Large intestine (tissue), 12 donors: ENCODE measurements at places on chromosomes 7 and 10. TPM values are rescaled to one million over a fixed set of nuclear protein-coding genes. Genes with fewer than 3 reads are reported as not detected.

- DNase-seq: no peak
These were observed 65.1 kb downstream of the SFMBT2 start for GRCh38 chr10:7345717-7346116.

GRCh38 chr7:14233868-14234369, 244.5 kb upstream of the ETV1 start:
- DNase-seq: no peak

DNA sequence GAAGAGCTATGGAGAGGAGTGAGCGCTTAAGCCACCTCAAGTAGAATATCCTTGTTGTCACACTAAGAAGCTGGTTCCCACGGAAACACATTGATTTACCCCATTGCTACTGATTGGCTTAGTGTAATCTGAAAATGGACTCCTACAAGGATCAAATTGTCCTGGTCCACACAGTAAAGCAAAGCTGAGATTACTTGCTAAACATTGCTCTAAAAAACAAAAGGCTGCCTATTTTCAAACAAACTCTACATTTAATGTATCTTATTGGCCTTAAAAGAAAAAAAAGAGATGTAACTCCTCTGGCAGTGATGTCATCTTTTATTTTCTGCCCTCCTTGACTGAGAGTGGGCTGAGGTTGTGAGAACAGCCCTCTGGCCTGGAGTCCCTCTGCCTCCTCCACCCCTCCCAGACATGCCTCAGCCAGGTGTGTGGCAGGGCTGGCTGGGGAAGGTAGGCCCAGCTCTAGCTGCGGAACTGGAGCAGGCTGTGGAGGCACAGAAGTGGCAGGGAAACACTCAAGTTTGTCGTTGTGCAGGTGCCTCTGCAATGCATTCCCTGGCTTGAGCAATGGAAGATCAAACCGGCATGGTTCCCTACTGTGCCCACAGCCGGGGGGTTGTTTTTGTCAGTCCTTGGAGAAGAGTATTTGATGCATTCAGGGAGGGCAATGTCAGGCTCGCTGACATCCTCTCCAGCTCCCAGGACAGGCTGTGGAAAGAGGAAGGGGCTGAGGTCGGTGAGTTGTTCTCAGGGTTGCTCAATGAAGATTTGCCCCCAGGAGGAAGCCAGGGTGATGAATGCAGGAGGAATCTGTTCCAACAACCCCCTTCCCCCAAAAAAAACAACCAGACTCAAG, 9.1 kb downstream of the KLF6 start:
- peak; percentile 35 for DNase-seq

GRCh38 chr10:98013776-98014175, 16.6 kb downstream of the CRTAC1 start:
- no peak for DNase-seq

- DNase-seq: peak; percentile 58
These were observed 232.6 kb upstream of the AUTS2 start for GRCh38 chr7:69365651-69366192.

DNA sequence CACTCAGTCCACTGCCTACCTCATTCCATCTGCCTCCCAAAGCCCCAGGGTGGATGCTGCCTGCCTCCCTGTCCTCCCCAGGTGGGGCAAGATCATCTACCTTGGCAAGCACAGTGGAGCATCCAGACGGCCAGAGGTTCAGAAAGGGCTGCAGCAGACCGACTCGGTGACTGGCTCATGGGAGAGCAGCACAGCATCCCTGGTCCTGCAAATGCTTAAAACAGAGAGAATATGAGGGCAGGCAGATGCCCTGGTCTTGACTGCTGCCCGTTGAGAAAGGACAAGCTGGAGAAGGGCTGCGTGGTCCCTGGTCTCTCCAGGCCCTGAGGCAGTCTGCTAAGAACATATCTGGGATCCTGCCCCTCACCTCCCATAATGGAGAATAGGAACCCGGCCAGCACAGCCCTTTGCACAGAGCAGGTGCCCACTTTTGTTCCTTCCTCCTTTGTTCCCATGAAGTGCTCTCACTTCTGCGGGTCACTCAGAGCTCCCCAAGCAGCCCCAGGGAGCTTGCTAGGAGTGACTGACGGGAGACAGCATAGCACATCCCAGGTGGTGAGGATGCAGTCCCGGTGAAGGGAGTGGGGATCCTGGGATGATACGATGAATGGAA, 1.4 kb downstream of the HPS1 start:
- DNase-seq: no peak

Gene CFAP43
- 5.6 TPM for polyA plus RNA-seq

- DNase-seq: no peak
These were observed 717.1 kb downstream of the GRID1 start for GRCh38 chr10:85649461-85649860.

Gene SYT15
- polyA plus RNA-seq: 2.5 TPM

DNA sequence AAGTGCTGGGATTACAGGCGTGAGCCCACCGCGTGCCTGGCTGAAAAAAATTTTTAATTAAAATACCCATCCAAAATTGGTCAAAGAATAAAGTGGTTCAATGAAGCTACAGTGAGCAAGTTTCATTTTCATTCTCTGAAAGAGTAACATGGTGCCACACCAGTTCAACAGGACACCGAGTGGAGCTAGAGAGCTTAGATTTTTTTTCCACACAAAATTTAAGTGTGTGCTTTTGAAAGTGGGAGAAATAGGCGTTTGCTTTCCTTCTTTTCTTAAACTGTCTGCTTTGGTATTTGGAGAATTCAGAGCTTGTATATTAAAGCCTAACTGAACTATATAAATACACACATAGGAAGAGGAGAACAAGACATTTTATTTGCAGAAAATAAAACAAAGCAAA, 43.4 kb downstream of the BPGM start:
- no peak for DNase-seq

DNA sequence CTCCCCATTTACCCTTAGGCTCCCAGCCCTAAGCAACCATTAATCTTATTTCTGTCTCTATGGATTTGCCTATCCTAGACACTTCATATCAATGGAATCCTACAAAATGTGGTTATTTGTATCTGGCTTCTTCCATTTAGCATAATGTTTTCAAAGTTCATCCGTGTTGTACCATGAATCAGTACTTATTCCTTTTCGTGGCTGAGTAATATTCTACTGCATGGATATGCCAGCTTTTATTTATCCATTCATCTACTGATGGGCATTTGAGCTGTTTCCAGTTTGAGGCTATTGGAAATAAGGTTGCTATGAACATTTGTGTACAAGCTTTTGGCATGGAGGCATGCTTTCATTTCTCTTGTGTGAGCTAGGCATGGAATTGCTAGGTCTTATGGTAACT, 121.1 kb downstream of the WDR11 start:
- no peak for DNase-seq
